Caudate nucleus (tissue), 63 donors: ENCODE measurements at places on chromosomes 5 and 9.
A peak's percentile ranks its signal among the peaks of the same experiment; 100 is the strongest.

- no peak for DNase-seq
Measured at GRCh38 chr5:151042453-151043093, 22.2 kb downstream of the GPX3 start.

GRCh38 chr9:114025196-114025753, 52.8 kb downstream of the AMBP start:
- no peak for DNase-seq

GRCh38 chr9:19533373-19533772, 124.6 kb downstream of the ACER2 start:
- DNase-seq = no peak

DNA sequence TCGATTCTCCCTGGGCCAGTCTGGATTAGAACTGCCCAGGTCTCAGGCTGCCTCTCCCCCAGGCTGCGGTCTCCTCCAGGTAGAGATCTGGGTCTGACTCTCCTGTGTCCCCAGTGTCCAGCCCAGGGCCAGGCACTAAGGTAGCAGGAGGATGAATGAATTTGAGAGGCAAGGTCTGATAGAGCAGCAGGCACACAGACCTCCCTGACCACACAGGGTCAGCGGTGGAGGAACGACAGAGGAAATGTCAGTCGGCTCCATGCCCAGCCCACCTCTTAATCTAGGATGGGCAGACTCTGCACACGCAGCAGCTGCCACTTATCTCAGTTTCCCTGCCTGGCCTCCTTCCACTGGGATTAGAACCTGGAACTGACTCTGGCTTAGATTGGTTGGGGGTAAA, 272.7 kb upstream of the MVB12B start:
- DNase-seq = no peak

DNA sequence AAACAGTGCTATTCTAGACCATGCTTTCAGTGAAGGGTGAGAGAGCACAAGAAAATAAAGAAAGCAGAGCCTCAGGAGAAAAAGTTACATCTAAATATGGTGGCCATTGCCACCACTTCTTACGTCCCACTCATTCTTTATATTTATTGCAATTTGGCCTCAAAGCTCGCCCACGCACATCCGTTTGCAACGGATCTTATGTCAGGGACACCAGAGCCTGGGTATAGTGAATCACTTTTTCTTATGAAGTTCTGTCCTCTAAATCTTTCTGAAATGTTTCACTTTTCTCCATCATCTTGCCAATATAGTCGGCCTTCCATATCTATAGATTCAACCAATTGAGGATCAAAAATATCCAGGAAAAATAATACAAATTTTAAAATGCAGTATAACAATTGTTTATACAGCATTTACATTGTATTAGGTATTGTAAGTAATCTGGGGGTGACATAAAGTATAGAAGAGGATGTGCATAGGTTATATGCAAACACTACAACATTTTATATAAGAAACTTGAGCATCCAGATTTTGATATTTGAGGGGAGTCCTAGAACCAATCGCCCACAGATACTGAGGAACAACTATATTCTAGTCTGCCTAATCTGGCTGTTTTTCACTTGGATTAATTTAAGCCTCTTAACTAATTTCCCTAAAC, 35.2 kb downstream of the GOLPH3 start:
- no peak for DNase-seq

DNA sequence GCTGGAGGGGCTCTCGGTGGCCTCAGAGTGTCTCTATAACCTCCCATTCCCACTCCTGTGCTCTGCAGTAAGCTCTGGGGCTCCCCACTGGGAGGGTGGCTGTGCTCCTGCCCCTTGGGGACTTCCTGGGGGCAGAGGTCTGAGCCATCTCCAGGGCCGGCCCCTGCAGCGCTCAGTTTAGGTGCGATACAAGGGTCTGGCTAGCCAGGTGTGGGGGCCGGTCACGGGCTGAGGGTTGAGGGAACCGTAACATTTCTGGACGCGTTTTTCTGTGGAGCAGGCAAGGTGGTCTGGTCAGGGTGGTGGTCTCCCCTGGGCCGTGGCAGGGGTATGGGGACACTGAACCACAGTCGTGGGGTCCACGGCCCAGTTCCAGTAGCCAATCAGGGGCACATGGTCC, 38.0 kb upstream of the SLC6A19 start:
- DNase-seq = no peak

DNA sequence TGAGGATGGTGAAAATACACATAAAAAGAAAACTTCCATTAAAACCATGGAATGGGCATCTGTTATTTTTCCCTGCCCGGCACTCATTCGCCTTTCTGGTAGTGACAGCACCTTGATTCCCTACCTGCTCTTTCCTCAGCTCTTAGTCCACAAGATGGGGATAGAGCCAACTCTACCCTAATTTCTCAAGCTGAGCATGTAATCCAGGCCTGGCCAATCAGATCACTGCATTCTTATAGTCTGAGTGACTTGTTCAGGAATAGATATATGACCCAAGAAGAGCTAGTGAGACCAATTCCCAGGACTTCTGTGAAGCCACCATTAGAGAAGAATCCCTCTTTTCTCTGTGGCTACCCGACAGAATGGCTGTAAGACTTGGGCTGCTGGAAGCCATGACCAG, 58.1 kb downstream of the TSSK1B start:
- DNase-seq = no peak

- DNase-seq = no peak
Measured at GRCh38 chr5:169791251-169791650, 154.2 kb downstream of the DOCK2 start.

GRCh38 chr5:39498278-39498952, 73.6 kb upstream of the DAB2 start:
- no peak for DNase-seq

GRCh38 chr5:139670369-139671095, 22.4 kb downstream of the CXXC5 start:
- no peak for DNase-seq

- DNase-seq = no peak
Measured at GRCh38 chr9:136119061-136119882, 597 bp upstream of the TMEM250 start.

- DNase-seq = no peak
Measured at GRCh38 chr5:93899026-93899600, 157.7 kb upstream of the POU5F2 start.

DNA sequence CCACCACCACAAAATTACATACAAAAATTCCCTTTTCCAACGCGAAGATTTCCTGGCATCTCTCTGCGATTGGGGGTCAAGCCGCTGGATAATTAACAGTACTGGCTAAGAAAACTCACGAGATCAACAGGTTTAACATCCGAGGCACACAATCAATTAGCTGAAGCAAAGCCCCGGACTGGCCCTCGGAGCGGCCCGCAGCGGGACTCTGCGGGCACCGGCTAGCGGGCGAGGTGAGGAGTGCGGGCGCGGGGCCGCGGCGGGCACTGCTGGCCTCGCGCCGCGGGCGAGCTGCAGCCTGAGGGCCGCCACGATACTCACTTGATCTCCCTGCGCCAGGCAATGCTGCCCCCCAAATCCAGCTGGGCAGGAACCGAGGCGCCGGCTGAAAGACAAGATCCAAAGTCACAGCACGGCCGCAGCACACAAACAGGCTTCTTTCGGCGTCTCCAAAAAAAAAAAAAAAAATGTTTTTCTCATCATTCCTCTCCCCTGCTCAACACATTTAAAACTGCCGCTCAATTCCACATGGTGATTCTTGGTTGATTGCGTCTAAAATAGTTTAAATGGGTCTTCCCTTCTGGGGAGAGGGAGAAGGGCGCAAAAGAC, 210.2 kb downstream of the MEF2C start:
- peak; percentile 64 for DNase-seq

- DNase-seq = no peak
Measured at GRCh38 chr9:112757282-112757883, 6.8 kb downstream of the SNX30 start.

DNA sequence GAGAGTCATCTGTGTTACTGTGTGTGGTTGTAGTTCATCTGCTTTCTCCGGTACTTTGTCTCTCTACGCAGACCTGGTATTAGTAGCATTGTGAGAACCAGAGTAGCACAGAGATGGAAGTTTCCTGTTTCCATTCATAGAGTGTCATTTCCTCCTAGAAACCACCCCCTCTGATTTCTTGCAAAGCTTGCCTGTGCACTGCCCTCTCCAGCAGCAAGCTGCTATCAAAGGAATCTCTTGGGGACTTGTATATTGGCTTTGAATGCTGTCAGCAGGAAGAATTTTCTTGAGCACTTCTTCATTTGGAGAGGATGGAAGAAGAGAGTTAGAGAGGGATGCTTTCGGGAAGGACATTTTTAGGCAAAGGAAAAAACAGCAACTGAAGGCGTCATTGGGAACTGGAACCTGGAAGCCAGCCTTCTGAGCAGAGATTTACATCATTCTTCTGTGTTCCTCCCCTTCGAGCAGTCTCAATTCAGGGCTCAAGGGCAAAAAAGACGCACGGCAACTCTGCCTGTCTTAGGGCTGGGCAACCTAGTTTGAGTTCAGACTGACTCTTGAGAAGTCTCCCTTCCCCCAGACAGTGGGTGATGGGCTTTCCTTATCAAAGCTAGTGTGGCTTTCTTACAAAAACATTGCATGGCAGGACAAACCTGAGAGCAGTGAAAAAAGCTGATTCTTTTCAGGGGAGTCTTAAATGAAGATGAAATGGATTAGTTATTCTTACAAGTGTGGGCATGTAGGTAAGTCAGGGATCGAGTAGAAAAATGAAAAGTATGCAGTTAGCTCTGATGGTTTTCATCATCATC, 226.3 kb downstream of the AOPEP start:
- no peak for DNase-seq

- DNase-seq = peak; percentile 26
Measured at GRCh38 chr9:129886226-129887174, 51.2 kb downstream of the USP20 start.

DNA sequence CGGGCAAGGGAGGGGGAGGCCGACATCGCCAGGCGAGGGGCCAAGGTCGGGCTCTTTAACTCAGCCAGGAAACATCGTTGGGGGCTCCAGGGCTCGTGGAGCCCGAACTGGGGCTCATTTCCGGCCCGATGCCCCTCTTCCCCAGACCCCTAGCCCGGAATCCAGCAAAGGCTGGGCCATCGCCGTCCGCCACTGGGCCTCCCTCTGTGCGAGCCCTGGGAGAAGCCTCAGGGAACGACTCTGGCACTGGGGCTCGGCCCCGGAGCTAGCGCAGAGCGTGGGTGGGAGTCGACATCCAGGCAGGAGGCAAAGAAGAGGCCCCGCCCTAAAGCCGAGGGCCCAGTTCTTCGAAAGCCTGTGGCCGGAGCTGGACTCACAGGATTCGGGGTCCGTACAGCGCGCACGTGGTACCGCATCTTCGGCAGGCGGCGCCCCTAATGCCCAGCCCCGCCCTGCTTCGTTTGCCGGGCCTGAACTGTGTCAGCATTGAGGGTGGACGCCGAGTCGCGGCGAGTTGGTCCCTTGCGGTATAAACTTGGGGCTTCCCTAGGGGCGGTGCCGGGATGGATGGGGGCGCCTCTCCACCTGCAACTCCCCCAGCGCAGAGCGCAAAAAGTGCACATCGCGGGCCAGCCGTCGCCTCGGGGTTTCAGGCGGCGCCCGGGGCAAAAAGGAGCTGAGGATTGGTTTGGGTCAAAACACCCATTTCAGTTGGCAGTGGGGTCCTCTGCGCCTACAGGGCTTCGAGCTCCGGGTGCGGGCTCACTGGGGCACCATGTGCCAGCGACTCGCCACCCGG, 3.6 kb upstream of the PAX5 start:
- no peak for DNase-seq

GRCh38 chr5:149381986-149382338, 2.9 kb upstream of the IL17B start:
- DNase-seq = no peak

DNA sequence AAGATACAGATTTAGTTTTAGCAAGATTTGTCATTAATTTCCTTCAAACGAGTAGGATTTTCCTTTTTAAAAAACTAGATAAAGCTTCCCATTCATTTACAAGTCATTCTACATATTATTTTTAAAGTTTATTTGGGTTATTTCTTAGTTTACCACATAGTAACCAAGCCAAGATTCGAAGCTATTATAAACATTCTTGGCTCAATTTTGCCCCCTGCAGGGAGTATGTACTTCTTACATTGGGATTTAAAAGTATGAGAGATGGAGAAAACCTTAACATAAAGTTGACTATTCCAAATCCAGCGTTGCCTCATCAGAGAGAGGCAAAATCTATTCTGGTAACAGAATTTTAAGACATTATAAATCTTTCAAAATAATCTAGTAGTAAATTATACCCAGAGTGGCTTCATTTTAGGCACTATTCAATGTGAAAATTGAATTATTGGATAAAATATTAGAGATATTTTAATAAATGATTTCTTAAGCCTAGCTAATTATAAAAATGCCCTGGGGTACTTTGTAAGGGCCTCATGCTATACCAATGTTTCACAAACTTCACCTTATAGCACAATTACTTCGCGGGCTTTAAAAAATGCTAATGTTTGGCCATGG, 39.1 kb downstream of the FBN2 start:
- DNase-seq = no peak

DNA sequence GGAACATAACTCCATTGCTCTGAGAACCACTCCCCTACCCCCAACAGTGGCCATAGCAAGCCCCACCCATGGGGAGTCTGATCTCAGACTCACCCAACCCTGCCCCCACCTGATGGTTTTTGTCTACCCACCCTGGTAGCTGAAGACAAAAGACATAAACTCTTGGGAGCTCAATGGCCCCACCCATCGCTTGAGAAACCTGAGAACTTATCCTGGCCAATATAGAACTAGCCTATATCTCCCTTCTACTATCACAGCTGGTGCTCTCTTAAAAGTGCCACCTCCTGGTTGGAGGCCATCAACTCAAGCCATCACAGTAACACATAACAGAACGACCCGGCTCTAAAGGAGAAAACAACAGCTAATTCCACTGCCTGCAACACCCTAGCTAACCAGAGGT, 47.9 kb upstream of the SNAPC3 start:
- DNase-seq = no peak

DNA sequence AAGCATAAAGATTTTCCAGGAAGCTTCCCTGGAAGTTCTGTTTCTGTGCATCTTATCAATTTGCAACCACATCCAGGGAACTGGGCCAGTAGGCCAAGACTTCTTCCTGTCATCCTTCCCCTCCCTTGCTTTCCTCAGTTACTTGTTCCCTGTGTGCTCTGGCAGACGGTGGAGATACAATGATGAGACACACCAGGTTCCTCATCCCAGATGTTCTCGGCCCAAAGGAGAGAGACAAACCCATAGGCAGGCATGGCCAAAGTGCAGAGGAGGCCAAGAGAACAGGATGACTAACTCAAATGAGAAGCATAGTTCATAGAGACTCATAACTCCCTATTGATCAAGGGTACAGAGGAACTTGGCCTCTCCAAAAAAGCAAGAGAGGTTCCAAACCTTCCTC, 652.6 kb downstream of the CCDC171 start:
- no peak for DNase-seq

DNA sequence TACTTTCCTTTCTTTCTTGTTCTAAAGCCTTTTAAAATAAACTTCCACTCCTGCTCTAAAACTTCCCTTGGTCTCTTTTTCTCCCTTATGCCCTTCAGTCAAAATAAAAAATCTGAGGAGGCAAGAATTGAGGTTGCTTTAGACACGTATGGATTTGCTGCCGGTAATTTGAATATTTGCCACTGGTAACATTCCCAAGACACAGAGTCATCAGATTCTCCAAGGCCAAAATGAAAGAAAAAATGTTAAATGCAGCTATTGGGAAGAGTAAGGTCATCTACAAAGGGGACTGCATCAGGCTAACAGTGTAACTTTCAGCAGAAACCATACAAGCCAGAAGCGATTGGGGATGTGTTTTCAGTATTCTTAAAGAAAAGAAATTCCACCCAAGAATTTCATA, 311.1 kb downstream of the CDH18 start:
- DNase-seq = no peak
